ENCODE measurements at places on chromosomes 3 and 15.

GRCh38 chr15:90966262-90966661 is 11.6 kb downstream of the RCCD1 start:
- no peak overlapping the region for H3K27ac ChIP-seq
- no peaks in the 10 kb centered on the region for H3K27me3 ChIP-seq
- H3K4me3 ChIP-seq: no peak overlapping the region
- H3K4me1 ChIP-seq: peaks cover 1% of the 10 kb centered on the region
- peaks cover 39% of the 10 kb centered on the region for H3K36me3 ChIP-seq

- peaks cover 3% of the 10 kb centered on the region for H3K4me1 ChIP-seq
- H3K36me3 ChIP-seq: no peaks in the 10 kb centered on the region
- peaks cover 2% of the 10 kb centered on the region for H3K27me3 ChIP-seq
- DNase-seq: no peak
- no peak overlapping the region for H3K4me3 ChIP-seq
- no peak overlapping the region for H3K27ac ChIP-seq
These were observed 76.3 kb downstream of the DTWD1 start for GRCh38 chr15:49697121-49697520.

DNA sequence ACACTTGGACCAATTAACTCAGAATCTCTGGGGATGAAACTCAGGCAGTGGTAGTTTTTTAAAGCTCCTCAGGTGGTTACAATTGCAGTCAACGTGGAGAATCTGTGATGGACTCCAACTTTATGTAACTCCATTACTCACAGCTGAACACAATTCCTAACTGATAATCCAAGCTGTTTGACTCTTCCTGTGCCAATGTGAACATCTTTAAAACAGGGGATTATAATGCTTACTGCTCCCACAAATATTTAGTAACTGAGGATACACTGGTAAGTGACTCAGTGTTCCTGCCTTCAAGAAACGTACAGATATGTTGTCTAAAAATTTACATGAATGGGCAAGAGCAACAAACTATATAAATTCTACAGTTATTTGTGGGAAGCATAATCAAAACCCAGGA is 85.6 kb downstream of the OSBPL10 start:
- no peaks in the 10 kb centered on the region for H3K36me3 ChIP-seq
- peaks cover 30% of the 10 kb centered on the region for H3K4me1 ChIP-seq
- H3K27ac ChIP-seq: no peak overlapping the region
- peaks cover 9% of the 10 kb centered on the region for H3K27me3 ChIP-seq
- no peak for DNase-seq

DNA sequence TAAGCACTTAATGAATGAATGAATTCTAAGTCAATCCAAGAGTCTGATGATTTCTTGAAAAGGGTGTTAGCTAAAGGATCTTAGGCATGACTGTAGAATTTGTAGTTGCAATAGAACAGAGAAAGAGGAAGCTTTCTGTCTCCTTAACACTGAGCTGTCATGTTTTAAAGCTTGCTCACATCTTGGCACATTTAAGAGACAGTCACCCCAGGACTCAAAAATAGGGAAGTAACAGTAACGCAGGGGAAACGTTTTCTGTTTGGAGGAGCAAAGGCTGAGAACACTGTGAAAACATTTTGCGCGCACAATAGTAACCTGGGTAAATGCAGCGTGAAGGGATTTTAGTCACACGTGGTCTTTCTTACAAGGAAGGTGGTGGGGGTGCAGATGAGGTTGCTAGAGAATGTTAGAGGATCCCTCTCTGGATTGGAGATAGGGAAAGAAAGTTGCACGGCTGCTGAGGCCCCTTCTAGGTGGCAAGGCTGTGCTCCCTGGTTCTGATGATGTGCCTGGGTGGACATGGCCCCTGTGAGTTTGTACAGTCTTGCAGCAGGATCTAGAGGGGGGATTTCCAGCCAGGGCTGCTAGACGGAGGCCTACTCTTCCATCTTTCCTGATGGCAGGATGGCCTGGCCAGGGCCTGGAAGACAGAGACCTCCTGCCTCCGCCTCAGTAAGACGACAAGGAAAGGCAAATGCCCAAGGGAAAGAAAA is 12.0 kb downstream of the STARD5 start:
- H3K27ac ChIP-seq: no peak overlapping the region
- no peak overlapping the region for H3K4me3 ChIP-seq

GRCh38 chr15:40105517-40106202 is 3.0 kb downstream of the BMF start:
- peaks cover 6% of the 10 kb centered on the region for H3K36me3 ChIP-seq
- no peak for DNase-seq

DNA sequence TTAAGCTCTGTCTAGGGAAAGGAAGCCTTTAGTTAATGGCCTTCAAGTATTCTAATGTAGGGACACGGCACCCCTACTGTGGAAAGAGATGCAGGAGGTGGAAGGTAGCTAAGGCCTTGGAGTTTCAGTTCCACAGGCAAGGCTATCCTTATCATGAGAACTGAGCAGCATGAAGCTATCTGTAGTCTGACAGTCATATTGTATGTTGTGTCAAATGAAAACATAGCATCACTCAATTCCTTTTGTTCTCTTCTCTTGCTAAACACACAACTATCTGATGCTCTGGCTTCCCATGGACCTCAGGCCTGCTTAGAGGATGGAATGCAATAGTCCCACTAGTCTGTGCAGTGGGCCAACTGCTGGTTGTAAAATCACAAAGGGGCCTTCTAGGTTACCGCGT is 380.9 kb downstream of the FHIT start:
- no peak for DNase-seq
- no peak overlapping the region for H3K4me3 ChIP-seq
- no peaks in the 10 kb centered on the region for H3K27me3 ChIP-seq
- H3K27ac ChIP-seq: no peak overlapping the region
- no peaks in the 10 kb centered on the region for H3K4me1 ChIP-seq
- no peaks in the 10 kb centered on the region for H3K36me3 ChIP-seq

GRCh38 chr3:49183873-49184272 is 12.5 kb downstream of the KLHDC8B start:
- no peak overlapping the region for H3K4me3 ChIP-seq
- H3K36me3 ChIP-seq: no peaks in the 10 kb centered on the region
- no peaks in the 10 kb centered on the region for H3K27me3 ChIP-seq
- no peak for DNase-seq
- no peak overlapping the region for H3K27ac ChIP-seq

DNA sequence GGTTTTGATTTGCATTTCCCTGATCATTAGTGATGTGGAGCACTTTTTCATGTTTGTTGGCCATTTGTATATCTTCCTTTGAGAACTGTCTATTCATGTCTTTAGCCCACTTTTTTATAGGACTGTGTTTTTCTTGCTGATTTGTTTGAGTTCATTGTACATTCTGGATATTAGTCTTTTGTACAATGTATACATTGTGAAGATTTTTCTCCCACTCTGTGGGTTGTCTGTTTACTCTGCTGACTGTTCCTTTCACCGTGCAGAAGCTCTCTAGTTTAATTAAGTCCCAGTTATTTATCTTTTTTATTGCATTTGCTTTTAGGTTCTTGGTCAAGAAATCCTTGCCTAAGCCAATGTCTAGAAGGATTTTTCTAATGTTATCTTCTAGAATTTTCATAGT is 91.1 kb upstream of the ATP11B start:
- peaks cover 20% of the 10 kb centered on the region for H3K27me3 ChIP-seq
- no peak overlapping the region for H3K4me3 ChIP-seq
- no peak overlapping the region for H3K27ac ChIP-seq
- no peak for DNase-seq
- no peaks in the 10 kb centered on the region for H3K36me3 ChIP-seq

- no peaks in the 10 kb centered on the region for H3K36me3 ChIP-seq
- peaks cover 4% of the 10 kb centered on the region for H3K4me1 ChIP-seq
- no peak overlapping the region for H3K27ac ChIP-seq
- H3K27me3 ChIP-seq: no peaks in the 10 kb centered on the region
These were observed 11.4 kb upstream of the SLC6A6 start for GRCh38 chr3:14391033-14391432.

GRCh38 chr3:49495023-49495422 is 25.0 kb downstream of the DAG1 start:
- H3K4me3 ChIP-seq: no peak overlapping the region
- H3K27me3 ChIP-seq: no peaks in the 10 kb centered on the region
- DNase-seq: no peak
- peaks cover 20% of the 10 kb centered on the region for H3K4me1 ChIP-seq

DNA sequence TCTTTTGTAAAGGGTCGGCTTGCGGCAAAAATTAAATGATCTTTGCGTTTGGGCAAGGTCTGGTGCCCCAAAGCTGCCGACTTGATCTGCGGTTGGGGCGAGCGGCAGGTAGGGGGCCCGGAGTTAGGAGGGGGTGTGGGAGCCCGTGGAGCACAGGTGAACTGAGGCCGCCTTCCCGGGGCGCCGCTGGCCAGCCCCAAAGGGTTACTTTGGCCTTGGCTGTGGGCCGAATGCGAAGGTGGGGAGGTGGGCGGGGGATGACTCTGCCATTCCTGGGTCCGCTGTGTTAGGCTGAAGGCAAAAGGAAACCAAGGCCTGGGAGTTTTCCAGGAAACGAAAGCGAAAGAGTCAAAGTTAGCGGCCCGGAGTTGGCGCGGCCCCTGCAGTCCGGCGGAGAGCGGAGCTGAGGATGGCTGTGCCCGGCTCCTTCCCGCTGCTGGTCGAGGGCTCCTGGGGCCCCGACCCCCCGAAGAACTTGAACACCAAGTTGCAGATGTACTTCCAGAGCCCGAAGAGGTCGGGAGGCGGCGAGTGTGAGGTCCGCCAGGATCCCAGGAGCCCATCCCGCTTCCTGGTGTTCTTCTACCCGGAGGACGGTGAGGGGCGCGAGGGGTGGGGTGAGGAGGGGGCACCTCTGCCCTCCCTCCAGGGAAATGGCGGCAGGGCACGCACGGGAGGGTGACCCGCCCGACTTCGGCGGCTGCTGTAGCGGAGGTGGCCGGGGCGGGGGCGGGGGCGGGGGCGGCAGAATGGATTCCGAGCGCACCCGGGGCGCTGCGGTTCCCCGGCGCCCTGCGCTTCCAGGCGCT is at the start of gene PARP14:
Gene PARP14, plus strand, starts transcription at position 365 of the 809 bp plus-strand sequence. Its CDS starts 45 bp downstream, at position 410.
- H3K4me3 ChIP-seq: peak within 1 kb of the TSS; percentile 87
- peaks cover 37% of the 10 kb centered on the region for H3K4me1 ChIP-seq
- peaks cover 4% of the 10 kb centered on the region for H3K36me3 ChIP-seq
- H3K27me3 ChIP-seq: no peaks in the 10 kb centered on the region
- H3K27ac ChIP-seq: peak within 1 kb of the TSS; percentile 94

All from mesothelial cell of epicardium (in vitro differentiated cells).